Foreskin melanocyte (primary cell): ENCODE measurements at places on chromosomes 7 and 10.

GRCh38 chr7:40584667-40585433, 450.0 kb downstream of the SUGCT start:
- no peak for DNase-seq

DNA sequence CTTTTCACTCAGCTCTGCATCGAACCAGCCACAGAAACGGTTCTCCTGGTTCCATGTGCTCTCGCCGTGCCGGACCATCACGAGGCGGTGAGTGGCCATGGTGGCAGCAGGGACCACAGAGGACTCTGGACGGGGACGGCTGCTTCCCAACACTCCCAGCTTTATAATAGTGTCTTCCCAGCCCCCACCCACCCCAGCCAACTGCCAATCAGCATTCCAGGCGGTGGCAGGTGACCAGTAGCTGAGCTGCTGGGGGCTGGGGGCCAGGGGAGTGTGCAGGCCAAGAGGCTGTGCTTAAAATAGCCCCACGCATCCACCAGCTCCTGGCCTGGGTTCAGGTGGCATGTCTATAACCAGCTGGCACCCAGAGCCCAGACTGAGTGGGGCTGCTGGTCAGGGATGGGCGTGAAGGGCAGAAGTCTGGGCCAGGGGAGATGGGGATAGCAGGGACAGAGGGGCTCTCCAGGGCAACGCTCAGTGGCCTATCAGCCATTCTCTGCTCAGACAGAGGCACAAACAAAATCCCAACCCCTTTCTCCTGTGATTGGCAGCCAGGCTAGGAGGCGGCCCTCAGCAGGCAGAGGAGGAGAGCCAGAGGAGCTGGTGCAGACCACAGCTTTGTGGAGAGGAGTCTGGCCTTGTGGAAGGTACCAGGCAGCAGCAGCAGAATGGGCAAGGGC, at the start of gene PGAM2:
Gene PGAM2 (minus strand): TSS at position 137 of the 680 bp plus-strand sequence. CDS start 38 bp downstream, at position 99.
- DNase-seq: no peak

GRCh38 chr10:22341190-22341925, 3.9 kb upstream of the SPAG6 start:
- no peak for DNase-seq

DNA sequence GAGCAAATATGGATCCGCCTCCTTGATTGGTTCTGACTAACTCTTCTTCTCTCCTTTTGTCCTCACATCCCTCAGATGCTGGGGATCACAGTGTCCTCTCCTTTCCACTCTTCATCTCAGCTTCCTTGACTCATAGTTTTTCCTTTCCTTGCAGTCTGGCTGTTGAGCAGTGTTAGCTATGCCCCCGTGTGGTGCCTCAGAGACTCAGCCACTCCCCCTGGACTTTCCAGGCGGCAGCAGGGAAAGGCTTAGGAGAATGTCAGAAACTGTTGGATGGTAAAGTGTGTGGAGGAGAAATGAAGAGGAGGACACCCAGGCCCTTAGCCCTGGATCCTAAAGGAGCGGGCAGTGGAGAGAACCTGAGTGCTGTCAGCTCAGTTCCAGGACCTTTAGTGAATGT, 267.5 kb downstream of the CELF2 start:
- no peak for DNase-seq

- DNase-seq: no peak
Measured at GRCh38 chr10:110717781-110718589, 73.8 kb downstream of the RBM20 start.

- no peak for DNase-seq
Measured at GRCh38 chr7:117193564-117193963, 129.3 kb downstream of the WNT2 start.

GRCh38 chr7:35734001-35734483, 39.1 kb upstream of the HERPUD2 start:
- DNase-seq: no peak
